Inflammatory macrophage treated with lipopolysaccharide for 1 hour (primary cell): ENCODE measurements at places on chromosomes 1 and 21.
A peak's percentile ranks its signal among the peaks of the same experiment; 100 is the strongest.

DNA sequence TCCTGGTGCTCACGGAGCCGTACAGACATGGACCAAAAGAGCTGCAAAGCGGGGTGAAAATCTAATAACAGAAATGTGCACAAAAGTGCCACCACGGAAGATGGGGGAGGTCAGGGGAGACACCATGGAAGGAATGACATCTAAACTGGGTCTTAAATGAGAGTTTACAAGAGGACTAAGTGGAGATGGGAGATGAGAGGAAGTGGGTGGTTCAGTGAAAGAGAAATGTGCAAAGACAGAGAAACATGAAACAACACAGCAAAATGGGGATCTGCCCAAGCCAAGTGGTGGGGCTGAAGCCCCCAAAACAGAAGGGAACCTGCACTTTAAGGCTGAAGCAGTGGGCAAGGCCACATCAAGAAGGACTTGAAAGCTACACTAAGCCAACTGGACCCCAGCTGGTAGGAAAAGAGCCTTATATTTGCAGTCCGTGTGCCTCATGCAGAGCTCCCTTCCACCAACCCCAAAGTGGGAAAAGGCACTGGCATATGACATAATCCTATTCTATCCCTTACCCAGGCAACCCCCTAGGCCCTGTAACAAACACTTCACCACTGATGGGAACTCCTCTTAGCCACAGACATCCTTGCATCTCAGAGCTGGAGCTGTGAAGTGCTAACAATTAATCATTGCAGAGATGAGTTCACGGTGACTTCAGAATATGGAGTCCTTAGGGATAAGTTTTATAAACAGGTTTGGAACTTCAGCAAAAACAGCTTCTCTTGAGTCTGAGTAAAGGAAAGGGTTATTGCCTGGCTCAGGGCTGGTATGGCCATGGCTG lies 198.6 kb upstream of the EDN2 start:
- no peak for DNase-seq

- no peak for DNase-seq
Measured at GRCh38 chr1:154533952-154534844, 24.3 kb downstream of the UBE2Q1 start.

- DNase-seq, result no peak
Measured at GRCh38 chr1:50422946-50423669, at the start of gene DMRTA2. Gene DMRTA2 (minus strand): TSS chr1:50423443. CDS start chr1:50421536, 1,907 bp downstream.

DNA sequence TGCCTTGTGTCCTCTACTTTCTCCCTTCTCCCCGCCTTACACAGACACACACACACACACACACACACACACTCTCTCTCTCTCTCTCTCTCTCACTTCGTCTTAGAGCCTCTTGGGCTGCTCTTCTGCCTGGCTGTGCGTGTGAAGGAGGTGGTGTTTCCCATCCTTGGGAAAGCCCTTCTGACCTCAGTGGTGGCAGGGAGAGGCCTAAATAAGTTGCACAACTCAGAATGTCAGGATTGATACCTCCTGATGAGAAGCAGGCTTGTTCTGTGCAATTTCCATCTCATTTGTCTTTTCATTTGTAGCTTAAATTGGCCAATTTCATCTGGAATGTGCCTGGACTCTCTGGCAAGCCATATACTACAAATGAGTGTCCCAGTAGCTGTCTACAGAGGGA lies 25.0 kb downstream of the LRRN2 start:
- DNase-seq, result no peak

- DNase-seq, result no peak
Measured at GRCh38 chr1:159960721-159961381, 6.8 kb upstream of the SLAMF9 start.

GRCh38 chr1:62321446-62321845 lies 2.2 kb upstream of the KANK4 start:
- DNase-seq, result peak; percentile 21

DNA sequence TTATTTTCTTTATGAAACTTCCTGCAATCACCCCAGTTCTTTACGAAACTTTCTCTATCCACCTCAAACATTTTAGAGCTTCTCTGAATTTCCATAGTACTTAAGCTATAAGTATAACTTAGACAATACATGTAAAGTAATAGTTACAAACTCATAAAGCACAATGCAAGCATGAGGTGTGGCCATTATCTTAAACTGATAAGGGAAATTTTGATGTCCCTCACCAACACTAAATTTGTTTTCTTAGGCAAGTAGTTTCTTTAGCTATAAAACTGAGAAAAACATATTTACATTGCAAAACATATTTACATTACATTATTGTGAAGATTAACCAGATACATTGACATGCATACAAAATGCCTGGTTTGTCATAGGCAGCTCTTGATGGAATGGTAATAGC lies 146.4 kb upstream of the ATP1B1 start:
- DNase-seq, result no peak

DNA sequence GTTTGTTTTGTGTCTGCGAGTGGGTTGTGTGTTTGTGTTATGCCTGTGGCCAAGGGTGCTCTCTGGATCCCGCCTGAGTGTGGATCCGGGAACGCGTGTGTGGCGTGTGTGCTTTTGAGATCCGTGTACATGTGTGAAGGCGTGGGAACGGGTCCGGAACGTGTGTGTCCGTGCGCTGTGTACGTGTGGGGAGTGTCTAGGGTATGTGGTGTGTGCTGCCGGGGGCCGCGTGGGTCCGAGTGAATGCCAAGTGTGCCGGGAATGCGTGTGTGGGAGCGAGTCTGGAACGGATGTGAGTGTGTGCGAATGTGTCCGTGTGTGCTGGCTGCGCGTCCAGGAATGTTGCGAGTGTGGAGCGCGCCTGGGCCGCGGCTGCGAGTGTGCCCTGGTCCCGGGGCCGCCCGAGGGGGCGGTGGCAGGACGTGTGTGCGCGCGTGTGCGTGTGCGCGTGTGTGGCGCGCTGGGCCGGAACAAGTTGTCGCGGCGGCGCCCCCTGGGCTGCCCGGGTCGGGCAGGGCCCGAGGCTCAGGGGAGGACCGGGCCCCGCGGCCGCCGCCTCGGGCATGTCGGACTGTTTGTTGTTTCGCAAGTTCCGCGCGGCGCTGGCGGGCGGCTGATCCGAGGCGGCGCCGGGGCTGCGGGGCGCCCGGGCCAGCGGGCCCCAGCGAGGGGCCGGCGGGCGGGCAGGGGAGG lies 953 bp downstream of the PTPRU start:
- no peak for DNase-seq

DNA sequence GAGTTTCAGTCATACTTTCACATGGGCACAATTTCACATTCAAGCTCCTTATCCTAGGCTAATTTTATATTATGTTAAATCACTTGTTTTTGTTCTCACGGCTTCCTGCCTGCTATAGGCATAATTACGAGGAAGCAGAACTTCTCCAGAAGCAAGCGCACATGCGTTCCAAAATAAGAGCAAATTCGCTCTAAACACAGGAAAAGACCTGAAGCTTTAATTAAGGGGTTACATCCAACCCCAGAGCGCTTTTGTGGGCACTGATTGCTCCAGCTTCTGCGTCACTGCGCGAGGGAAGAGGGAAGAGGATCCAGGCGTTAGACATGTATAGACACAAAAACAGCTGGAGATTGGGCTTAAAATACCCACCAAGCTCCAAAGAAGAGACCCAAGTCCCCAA lies at the start of gene CORT:
TSS of gene CORT (plus strand) at position 281 of the 400 bp plus-strand sequence. CDS start 193 bp downstream, outside the sequence.
- no peak for DNase-seq

- no peak for DNase-seq
Measured at GRCh38 chr1:33322870-33323585, 2.1 kb upstream of the A3GALT2 start.

GRCh38 chr1:41101076-41101475 lies 79.6 kb upstream of the SLFNL1 start:
- no peak for DNase-seq

DNA sequence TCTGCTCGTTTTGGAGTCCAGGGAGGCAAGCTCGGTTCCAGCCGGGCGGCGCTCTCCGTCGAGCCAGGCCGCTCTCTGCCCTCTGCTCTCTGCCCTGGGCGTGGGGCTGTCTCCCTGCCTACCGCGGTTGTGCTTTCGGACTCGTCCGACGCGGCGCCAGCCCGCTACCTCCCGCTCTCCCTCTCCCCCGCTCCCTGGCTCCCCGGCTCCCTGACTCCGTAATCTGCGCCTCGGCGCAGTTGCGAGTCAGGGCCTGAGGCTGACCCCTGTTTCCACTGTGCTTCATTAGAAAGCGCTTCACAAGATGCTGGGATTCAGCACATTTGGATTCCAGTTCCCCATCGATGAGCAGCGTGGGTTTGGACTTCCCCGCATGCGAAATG lies 2.2 kb downstream of the SOX13 start:
- DNase-seq, result peak; percentile 20

- no peak for DNase-seq
Measured at GRCh38 chr1:52444463-52444862, 40.1 kb downstream of the PRPF38A start.

GRCh38 chr1:158005224-158005623 lies 11.8 kb downstream of the KIRREL1 start:
- DNase-seq, result no peak

- no peak for DNase-seq
Measured at GRCh38 chr1:20143318-20143717, 4.2 kb downstream of the PLA2G2F start.

- no peak for DNase-seq
Measured at GRCh38 chr1:227489572-227489971, 73.8 kb upstream of the ZNF678 start.

DNA sequence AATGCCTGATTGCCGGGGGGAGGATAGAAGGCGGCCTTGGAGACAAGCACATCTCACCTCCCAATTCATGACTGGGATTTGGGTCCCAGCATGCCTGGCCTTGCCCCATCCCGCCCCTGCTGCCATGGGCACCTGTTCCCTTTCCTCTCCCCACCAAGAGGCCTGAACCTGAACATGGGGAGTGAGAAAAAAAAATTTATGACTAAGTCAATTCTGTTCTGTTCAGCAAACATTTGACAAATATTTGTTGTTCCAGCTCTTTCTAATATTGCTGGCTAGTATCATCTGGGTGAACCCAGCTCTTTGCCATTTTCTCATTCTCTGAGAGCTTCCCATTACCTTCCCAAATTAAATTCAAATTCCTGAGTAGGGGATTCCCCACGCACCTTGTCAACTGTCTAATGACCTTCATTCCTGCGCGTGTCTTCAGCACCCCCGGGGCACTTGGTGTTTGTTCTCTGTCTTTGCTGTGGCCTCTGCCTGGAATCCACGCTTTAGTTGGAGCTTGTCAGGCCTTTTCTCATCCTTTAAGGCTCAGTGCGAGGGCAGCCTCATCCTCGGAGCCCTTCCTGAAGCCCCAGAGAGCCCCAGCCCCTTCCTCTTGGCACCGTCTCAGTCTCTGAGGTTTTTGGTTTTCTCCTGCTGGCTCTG lies 42.8 kb downstream of the ARHGEF10L start:
- no peak for DNase-seq

DNA sequence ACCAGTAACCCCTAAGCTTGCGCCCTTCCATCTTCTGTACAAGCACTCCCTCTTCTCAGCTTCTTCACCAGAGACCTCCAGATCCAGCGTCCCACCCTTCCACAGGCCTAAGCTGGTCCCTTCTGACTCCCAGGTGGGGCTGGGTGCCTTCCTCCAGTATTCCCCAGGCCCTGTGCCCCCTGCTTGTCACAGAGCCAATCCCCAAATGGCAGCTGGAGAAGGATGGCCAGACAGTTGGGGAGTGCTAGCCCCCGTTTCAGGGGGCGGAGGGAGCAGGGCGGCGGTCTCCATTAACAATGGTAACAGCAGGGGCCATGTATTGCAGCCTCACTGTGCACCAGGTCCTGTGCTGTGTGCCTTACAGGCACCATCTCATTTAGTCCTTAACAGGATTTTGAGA lies 85.7 kb downstream of the KCNN3 start:
- no peak for DNase-seq

DNA sequence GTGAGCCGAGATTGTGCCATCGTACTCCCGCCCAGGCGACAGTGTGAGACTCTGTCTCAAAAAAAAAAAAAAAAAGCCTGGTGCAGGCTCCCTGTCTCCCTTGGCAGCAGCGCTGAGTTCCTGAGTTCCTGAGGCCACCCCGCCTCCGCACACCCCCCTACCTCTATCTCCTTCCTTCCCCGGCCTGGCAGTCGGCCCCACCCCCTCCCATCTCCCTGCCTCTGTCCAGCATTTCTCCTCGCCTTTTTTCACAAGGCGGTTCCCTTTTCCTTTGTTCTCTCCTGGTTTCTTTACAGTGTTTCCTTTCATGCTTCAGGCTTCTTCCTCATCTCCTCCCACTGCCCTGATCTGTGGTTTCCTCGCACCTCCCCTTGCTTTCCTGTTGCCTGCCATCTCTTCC lies 2.7 kb downstream of the RORC start:
- DNase-seq, result peak; percentile 39

DNA sequence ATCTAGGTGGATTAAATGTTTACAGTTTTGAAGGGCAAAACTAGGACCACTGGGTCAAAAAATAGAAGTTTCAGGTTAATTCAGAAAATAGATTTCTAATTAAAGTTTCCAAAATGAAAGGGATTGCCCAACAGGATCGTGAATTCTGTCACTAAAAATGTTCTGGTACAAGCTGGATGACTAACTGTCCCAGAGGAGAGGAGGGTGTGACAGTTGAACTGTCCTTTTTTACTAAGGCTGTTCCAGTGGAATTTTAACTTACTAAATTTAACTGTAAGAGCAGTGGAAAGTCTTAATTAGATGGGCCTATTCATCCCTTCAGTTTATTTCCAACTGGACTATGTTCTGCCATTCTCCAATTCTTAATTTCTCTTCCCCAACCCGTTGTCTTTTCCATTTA lies 7.2 kb downstream of the SNX7 start:
- no peak for DNase-seq

DNA sequence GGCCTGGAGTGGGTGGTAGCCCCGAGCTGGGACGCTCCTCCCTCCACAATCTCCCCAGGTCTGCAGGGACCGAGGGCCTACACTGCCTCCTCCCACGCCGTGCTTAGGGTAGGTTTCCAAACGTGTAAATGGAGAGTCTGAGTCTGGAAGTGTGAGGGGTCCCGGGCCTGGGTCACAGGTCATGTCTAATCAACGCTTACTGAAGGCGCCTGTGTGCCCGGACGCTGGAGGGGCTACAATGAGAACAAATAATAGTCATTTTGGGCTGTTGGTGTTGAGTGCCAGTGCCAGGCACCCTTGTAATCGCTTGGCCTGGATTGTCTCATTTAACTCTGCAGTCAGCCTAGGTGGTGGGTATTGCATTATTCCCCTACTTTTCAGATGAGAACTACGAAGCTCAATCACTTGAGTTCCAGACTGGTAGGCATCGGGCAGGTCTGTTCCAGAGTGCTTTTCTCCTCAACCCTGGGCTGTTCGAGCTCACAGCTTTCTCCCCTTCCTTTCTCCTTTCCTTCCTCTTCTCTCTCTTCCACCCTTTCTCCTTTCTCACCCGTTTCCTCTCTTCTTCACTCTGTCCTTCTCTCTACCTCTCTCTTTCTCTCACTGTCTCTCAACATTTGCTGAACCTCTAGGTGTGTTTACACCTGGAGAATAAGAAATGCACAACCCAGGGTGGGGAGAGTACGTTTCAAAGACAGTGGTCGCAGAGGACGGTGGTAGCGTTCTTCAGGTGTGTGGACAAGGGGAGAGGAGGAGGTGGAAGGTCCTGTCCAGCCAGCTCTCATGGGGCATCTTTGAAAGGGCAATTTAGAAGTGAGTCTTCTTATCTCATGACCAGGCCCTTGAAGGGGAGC lies 883 bp downstream of the SLC66A1 start:
- DNase-seq, result peak; percentile 54

GRCh38 chr1:177871613-177872307 lies 98.1 kb downstream of the SEC16B start:
- no peak for DNase-seq
